ENCODE measurements at places on chromosomes 7 and 10.

DNA sequence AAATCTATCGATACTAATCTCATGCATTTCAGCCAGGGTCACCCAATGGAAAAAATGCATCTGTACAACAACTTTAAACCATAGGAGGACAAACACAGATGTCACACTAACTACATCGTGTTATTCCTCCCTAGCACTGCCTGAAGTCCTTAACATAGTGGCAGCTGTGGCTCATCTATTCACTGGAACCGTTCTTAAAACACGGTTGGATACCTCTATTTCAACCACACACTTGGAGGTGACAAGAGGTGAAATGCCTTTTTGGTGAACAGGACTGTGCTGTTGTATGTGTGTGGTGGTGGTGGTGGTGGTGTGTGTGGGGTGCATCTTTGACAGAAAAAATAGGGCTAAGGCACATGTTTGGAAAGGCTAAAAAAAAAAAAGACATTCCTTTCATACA is 93.1 kb downstream of the NRP1 start:
- DNase-seq: no peak

- no peak for DNase-seq
These were observed 5.8 kb downstream of the MTPN start for GRCh38 chr7:135971366-135971725.

GRCh38 chr10:43942096-43942850 is 293.6 kb upstream of the ZNF32 start:
- no peak for DNase-seq

- DNase-seq: no peak
These were observed 683.9 kb downstream of the XPNPEP1 start for GRCh38 chr10:109239371-109239770.

GRCh38 chr10:125089469-125089868 is 70.9 kb downstream of the CTBP2 start:
- DNase-seq: no peak

GRCh38 chr7:71860572-71860971 is 551.6 kb downstream of the CALN1 start:
- no peak for DNase-seq

DNA sequence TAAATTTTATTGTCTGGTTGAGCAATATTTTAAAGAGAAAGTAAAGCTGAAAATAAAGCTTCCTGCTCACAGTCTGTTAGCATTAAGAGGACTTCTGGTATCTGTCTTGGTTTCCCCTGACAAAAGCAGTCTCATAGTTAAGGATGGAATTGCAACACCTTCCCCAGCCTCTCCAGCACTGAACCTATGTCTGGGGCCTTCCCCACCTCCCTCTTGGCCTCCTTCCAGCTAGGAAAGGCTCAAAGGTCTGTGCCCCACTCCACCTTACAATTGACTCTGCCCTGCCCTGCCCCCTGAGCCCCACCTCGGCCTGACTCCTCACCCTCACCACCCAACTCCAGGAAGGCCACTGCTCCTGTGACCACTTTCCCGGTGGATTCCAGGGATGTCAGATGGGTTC is 33.2 kb downstream of the COL17A1 start:
- no peak for DNase-seq

DNA sequence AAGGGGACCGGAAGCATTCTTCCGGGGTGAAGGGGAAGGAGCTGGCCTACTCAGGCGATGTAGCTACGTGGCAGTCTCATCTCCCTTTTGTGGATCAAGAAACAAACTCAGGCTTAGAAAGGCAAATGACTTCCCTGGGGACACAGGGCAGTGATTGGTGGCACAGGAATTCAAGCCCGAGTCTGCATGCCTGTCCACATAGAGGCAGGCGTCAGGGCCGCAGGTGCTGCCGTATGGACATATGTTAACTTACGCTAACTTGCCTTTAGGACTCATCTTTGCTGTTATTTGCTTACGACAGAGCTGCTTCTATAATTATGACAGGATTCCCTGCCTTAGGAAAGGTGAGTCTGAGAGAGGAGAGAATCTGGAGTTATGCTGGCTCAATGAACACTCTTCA is 42.3 kb upstream of the KLF6 start:
- no peak for DNase-seq

DNA sequence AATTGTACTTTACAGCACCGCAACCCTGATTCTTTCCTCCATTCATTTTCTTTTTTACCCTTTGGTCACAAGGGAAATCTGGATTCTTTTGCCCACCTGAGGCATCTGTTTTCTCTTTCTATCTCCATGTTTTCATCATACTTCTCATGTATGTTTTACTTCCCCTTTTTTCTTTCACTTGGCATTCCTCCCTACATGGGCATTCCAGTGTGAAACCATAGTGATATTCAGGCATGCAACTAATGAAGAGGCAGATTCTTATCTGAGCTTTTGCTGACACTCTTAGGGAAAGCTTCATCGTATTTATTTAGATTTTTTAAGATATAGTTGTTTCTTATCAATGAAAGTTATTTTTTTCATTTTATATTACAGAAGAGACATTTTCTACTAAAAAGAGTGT is 405.2 kb upstream of the TEX47 start:
- DNase-seq: no peak

DNA sequence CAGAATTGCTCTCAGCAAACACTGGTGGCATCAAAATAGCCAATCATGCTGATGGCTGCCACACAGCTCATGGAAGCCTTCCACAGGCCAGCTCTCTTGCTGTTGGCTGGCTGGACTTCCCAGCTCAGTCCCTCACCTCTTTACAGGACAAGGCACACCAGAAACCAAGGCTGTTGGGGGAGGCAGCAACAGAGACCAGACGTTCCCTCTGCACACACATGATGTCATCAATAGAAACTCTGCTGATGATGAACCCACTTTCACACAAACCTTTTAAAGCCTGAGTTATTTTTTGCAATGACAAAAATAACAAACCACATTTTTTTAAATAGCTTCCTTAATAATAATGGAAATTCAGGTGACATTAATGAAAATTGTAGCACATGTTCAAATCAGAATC is 300.9 kb upstream of the C7orf33 start:
- DNase-seq: no peak

GRCh38 chr10:44068716-44069482 is 316.0 kb downstream of the CXCL12 start:
- DNase-seq: no peak

- no peak for DNase-seq
These were observed at the start of gene ACTL6B for GRCh38 chr7:100655908-100656674. Gene ACTL6B, minus strand, starts transcription at chr7:100656448. Its CDS starts 94 bp downstream, at chr7:100656354.

- no peak for DNase-seq
These were observed 628 bp downstream of the PARP12 start for GRCh38 chr7:140062118-140062527.

DNA sequence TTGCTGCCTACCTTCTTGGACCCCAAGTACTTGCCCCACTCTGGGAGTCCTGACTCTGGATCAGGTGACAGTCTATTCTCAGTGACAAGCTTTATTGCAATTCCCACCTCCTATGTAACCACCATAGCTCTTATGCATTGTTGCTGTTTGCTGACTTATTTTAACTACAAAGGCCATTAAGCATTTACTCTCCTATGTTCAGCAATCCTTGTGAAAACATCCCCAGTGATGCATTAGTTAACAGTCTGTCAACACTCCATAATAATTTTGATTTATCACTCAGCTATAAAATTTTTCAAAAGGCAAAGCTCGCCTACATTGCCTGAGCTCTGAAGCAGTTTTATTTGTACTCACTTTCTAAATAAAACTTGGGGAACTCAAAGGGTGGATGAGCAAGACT is 871.8 kb upstream of the SORCS1 start:
- no peak for DNase-seq

DNA sequence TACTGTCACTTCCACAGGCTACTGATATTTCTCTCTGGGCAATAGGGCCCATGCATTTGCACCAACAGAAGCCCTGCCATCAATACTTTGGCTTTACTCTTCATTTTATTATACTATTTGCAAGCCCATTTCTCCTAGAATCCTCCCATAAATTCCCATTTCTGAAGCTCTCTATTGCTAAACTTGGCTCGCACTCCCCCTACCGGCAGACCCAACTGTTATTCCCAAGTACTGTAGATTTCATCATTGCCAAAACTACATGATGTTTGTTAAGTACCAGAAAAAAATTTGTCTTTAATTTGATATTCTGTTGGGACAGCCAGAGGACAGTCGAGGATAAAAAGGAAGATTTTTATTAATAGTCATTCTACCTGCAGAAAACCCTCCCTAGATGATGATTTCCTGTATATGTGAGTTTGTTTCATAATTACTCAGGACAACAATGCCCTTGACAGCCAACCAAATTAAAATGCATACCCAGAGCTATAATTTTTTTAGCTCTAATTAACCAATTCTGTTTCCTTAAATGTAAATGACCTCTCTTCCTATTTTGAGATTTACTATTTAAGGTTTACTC is 298.6 kb downstream of the REEP3 start:
- DNase-seq: peak; percentile 4

- no peak for DNase-seq
These were observed 46.5 kb downstream of the COL17A1 start for GRCh38 chr10:104038958-104039752.

GRCh38 chr10:29648114-29648982 is 13.6 kb upstream of the SVIL start:
- no peak for DNase-seq

DNA sequence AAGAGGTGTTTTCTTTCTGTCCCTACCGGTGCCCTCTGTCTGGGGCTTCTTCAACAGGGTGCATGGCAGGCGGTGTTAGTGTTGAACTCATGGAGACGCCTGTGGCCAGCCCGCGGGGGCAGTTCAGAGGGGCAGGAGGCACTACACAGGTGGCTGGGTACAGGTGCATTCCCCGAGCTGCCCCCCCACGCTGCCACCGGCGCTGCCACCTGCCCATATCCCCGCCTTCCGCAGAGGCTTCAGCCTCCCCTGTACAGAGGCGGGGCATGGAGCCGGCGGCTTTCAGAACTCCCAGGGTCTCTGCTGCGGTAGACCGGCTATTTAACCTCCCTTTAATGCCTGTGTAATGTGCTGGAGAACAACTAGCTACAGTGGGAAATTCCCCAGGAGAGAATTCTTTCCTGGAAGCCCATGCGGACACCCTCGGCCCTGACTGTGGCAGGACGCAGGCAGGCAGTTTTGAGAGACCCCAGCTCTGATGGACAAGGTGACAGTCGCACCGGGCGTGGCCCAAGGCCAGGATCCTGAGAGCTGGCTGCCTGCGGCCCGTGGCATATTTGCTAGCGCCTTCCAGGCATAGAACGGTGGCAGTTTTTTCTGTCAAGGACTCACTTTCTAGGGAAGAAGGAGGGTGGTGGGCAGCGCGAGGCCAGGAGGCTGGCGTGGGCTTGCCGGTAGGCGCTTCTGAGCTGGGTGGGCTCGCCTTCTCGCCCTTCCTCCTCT is 53.7 kb upstream of the ZNF32 start:
- DNase-seq: no peak

- no peak for DNase-seq
These were observed 336.3 kb downstream of the PPP1R3A start for GRCh38 chr7:113582471-113582870.

DNA sequence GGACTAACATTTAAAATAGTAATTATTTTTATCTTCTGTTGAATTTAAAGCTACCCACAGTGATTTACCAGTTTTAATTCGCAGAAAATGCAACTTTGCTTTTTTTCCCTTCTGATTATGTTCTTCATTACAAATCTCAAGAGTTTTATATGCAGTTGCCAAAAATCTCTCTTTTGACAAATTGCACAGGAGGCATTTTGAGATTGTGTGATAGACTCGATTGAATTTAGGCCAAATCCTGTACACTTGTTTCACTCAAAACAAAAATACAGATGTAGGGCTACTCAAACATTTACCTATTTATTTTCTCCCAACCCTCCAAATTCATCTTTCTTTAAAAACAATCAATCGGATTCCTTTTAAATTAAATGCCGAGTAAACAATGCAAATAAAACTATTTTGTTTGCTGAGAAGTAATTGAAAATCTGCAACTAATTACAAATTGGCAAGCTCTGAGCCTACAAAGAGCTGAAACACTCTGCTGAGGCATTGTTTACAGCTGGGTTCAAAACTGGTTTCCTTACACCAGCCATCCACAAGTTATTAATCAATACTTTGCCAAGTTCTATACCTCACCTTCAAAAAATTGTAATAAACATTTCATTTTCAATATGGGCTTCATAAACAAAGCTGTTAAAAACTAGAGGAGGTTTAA is 214.9 kb upstream of the TCF7L2 start:
- DNase-seq: no peak

GRCh38 chr10:132487241-132488135 is 50.1 kb upstream of the INPP5A start:
- no peak for DNase-seq

- no peak for DNase-seq
These were observed 12.7 kb downstream of the PPIF start for GRCh38 chr10:79359816-79360498.

- DNase-seq: no peak
These were observed 37.2 kb downstream of the IKZF1 start for GRCh38 chr7:50341724-50342123.

DNA sequence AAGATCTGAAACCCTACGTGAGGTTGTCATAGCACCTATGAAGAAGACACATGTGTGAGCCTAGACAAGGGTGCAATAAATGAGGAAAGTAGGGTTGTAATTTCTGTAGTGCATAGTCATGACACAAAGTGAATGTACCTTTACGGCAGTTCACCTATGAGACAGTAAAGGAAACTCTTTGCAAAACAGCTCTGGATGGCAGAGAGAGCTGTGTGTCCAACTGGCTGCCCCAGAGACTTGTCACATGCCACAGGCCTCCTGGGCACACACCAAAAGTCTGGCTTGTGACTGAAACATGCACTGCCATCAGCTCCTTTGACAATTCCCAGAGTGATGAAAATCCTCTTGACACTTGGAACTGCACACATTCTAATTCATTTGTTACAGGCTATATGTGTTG is 90.7 kb upstream of the NAMPT start:
- DNase-seq: no peak

- no peak for DNase-seq
These were observed 210.6 kb downstream of the ZNF365 start for GRCh38 chr10:62584731-62585130.

GRCh38 chr7:2470204-2471021 is 5.8 kb downstream of the GRIFIN start:
- DNase-seq: no peak

DNA sequence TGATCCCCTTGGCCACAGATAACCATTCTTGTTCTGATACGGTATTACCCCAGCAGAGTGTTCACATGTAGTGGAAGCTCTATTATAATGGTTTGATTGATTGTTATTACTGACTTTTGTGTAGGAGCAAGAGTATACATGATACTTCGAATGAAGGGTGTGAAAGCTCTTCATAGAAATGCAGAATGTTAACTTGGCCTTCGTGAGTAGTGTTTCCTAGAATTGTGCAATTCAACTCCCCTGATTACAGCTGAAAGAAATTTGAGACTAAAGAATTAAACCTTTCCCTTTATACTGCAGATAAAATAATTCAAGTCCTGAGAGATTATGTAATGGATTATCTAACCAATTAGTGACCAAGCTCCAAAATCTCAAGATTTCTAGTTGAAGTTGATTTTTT is 38.2 kb downstream of the MKLN1 start:
- no peak for DNase-seq

All from GM12864 (cell line).